Activated naive CD4-positive, alpha-beta T cell treated with anti-CD3 and anti-CD28 coated beads, Interleukin-2, amount 10 ng/mL, durations not matched to agents 7 days and 5 days (primary cell): ENCODE measurements at places on chromosomes 6 and 20.

DNA sequence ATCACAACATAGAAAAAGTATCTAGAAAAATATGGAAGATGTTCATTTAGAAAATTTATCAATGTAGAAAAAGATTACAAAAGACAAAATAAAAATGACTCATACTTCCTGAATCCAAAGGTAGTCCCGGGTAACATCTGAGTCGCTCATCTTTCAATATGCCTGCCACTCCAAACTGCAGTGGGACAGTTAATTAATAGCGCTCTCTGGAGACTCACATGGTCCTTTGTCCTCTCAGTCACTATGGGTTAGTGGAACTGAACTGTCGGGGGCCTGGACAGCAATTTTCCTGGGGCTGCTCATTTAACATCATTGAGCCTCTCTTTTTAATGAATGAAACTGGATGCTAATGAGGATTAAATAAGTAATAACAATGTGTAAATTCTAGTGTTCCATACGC, 103.4 kb downstream of the MAP3K4 start:
- no peak for DNase-seq

DNA sequence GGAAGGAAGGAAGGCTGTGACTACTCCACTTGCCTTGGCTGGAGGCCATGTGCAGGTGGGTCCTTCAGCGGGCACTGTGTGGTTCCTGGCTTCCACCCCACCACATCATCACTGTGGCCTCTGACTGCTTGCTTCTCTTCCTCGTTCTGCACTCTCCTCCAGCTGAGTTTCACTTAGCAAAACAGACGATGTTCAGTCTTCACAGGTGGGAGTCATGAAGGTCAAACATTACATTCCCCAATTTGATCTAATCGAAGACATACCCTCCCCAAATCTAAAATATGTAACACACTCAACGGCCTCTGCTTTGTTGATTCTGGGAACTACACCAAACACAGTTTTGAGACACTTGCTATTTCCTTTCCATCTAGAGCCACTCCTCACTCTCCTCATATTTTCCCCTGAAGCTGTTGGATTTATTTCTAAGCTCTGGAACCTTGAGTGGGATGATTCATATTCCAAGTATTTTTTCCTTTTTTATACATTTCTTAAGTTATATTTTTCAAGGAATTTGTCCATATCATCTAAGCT, 132.5 kb upstream of the FOXA2 start:
- no peak for DNase-seq

GRCh38 chr20:21821358-21821757, 115.9 kb downstream of the PAX1 start:
- DNase-seq = no peak

DNA sequence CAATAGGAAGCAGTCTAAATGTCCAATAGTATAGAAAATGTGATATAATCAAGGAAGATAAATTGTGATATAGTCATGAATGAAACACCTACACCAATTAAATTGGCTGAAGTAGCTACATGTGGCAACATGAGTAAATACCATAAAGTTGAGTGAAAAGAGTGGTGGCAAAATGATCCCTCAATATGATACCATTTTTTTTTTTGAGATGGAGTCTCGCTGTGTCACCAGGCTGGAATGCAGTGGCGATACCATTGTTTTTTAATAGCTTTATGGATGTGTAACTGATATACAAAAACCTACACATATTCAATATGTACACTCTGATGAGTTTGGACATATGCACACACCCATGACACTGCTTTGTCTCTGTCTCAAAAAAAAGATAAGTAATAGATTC, 20.9 kb upstream of the ILRUN start:
- DNase-seq = no peak

- DNase-seq = no peak
Measured at GRCh38 chr6:145669627-145670034, 65.7 kb downstream of the EPM2A start.

DNA sequence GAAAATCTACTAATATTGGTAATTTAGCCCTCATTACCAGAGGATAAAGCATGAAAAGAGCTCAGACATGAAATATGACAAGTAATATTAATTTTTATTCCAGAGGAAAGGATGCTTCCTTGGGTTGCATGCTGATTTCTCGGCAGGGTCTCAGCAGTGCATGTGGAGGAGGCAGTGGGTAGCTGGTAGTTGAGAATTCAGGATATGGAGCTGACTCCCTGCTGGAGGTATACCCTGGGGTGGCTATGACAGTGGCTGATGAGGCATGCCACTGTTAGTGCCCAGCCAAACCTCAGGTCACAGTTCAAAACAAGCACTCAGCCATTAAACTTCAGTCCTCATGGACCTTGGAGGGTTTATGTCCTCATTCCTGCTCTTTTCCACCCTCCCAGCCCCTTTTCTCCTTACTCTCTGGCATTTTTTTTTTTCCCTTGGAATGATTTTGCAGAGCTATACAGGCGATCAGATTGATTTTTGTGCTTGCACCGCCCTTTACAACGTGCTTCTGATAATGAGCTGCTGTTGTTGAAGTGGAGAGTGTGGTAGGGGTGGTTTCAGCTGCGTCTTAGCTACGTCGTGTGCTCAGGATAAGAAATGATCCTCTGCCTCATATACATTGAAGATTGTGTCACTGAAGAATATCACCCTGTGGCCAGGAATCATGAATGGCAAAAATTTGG, 761.9 kb upstream of the MMS22L start:
- DNase-seq = no peak

DNA sequence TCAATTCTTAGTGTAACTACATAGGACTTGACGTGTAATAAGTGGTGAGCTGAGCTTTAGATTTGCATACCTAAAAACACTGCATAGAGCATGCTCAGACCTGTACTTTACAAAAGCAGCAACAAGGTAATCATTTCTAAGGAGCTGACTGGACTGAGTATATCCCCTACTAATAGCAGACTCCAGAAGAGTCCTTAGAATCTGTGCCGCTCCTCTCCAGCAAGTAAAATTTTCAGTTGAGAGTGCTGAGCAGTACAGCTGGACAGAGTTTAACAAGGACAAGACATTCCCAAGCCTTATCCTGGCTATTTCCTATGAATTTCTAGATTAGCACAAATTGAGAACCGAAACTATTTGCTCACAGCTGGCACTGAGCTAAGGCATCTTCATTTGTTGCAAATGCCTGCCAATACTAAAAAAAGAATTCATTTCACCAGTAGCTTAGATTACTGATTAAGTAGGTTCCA, 26.1 kb upstream of the KLHL31 start:
- no peak for DNase-seq

- DNase-seq = no peak
Measured at GRCh38 chr20:39706184-39706663, 744.1 kb downstream of the DHX35 start.

DNA sequence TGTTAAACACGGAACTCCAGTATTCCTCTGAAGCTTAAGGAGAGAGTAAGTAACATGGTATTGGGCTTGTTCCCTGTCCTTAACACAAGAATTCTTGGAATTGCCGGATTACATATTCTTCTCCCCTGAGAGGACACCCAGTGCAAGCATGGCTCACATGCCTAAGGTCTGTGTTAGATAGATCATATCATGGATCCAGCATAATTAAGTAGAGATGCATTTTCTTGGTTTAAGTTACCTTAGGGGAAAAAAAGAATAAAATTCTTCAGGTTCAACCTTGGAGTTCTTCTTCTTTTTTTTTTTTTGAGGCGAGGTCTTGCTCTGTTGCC, 53.9 kb downstream of the AKAP12 start:
- DNase-seq = no peak

GRCh38 chr20:64167676-64168075, 3.4 kb downstream of the MYT1 start:
- no peak for DNase-seq

DNA sequence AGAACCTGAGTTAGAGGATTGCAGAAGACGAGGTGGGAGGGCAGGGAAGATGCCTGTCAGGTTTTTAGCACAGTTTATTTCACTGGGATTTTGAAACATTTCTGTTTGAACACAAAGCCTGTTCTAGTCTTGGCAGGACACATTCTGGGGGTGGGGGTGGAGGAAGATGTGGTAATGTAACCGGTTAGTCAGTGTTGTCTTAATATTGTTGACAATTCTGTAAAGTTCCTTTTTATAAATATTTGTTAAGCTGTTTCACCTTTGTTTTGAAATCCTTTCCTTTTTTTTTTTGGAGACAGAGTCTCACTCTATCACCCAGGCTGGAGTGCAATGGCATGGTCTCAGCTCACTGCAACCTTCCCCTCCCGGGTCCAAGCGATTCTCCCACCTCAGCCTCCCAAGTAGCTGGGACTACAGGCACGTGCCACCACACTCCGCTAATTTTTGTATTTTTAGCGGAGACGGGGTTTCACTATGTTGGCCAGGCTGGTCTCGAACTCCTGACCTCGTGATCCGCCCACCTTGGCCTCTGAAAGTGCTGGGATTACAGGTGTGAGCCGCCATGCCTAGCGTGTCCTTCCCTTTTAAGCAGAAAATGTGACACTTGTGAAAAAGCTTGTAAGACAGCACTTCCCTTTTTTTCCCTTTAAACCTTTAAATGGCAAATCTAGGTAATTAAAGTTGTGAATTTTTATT, 20.2 kb downstream of the SLC9A8 start:
- DNase-seq = no peak

DNA sequence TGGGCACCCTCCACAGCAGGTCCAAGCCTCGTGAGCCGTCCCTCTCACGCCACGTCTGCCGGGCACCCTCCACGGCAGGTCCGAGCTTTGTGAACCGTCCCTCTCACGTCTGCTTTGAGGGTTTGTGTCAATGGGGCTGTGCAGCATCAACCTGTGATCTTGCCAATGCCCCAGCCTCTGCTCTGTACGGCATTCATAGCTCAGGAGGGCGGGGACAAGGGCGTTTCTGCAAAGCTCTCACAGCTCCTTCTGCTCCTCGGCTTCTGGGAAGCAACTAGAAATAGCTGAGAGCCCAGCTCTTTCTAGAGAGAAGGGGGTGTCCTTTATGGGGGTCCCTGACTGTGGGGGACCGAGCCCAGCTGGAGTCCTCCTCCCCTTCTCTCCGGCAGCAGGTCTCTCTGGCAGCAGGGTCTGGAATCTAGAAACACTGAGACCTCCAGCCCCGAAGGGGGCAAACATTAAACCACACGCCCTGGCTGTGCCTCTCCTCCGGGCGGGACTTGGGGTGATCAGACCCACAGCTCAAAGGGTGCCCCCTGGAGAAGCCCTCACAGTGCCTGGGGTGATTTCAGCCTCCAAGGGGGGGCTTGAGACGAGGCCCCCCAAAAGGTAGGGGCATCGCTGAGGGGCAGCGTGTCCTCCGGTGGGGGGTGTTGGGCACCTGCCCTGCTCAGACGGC, 41.2 kb upstream of the CHRNA4 start:
- no peak for DNase-seq

GRCh38 chr6:38484656-38485055, 155.1 kb downstream of the BTBD9 start:
- no peak for DNase-seq

- peak; percentile 84 for DNase-seq
Measured at GRCh38 chr6:26017632-26017966, 55.0 kb downstream of the TRIM38 start.

DNA sequence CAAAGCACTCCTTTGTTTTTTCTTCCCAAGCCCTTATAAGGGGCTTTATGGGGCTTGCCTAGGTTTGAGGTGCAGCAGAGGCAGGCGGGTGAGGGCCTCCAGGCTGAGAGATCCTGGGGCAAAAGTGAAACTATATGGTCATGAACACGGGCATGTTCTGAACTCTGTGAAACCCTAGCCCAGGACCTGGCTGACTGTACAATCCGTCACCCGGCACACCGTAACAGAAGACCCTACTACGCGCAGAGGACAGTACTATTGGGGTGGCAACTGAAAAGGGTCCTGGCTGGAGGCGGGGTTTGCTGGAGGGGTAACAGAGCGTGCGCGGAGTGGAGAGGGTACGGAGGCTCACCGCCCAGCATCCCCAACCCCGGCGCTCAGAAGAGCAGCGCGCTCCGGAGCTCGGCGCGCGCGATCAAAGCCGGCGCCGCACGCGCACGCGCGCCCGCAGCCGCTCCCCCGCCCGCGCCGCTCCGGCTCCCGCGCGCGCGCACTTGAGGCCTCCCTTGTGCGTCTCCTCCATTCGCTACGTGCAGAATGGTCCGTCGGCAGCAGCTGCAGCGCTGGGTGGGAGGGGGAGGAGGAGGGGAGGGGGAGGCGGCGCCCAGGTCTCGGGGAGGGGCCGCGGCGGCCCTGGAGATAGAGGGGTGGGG, 54.2 kb downstream of the MRPL14 start:
- peak; percentile 89 for DNase-seq

- DNase-seq = no peak
Measured at GRCh38 chr20:35251613-35251940, 25.1 kb downstream of the MMP24 start.

GRCh38 chr20:16007164-16007563, 566.1 kb downstream of the KIF16B start:
- DNase-seq = no peak

GRCh38 chr6:47428746-47429664, 48.6 kb upstream of the CD2AP start:
- no peak for DNase-seq

DNA sequence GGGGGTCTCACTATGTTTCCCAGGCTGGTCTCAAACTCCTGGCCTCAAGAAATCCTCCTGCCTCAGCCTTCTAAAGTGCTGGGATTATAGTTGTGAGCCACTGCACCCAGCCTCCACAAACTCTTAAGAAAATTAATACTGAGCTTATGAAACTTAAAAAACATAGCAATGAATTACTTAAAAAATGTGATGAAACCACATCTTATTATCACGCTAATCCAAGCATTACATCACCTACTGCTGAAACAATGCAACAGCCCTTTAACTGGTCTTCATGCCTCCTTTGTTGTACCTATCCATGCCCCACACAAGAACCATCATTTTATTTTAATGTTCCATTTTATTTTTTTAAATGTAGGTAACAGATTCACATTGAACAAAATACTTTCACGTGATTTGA, 24.9 kb downstream of the SESN1 start:
- DNase-seq = no peak
